ENCODE measurements at places on chromosomes 2 and 18.

GRCh38 chr18:75405351-75405750 is 22.2 kb downstream of the SMIM21 start:
- DNase-seq, result no peak

GRCh38 chr2:105809097-105809473 is 64.4 kb downstream of the NCK2 start:
- peak; percentile 47 for DNase-seq

DNA sequence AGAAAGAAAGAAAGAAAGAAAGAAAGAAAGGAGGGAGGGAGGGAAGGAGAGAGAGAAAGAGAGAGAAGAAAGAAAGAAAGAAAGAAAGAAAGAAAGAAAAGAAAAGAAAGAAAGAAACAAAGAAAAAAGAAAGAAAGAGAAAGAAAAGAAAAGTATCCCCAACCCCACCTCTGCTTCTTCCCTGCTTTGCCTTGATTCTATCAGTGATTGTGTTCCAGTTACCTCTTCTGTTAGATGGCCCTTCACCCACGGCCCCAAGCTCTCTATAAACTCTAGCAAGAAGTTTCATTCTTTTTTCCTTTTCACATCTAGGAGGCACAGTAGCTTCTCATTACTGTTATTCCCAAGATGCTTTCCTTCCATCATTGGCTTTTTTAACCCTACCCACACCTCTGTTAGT is 1097.5 kb upstream of the ZEB2 start:
- DNase-seq, result no peak

- no peak for DNase-seq
These were observed 20.9 kb downstream of the ERBB4 start for GRCh38 chr2:212517693-212518092.

GRCh38 chr2:182229297-182229696 is 197.5 kb downstream of the PDE1A start:
- no peak for DNase-seq

- DNase-seq, result no peak
These were observed 36.0 kb downstream of the KIF1A start for GRCh38 chr2:240783819-240784621.

- DNase-seq, result no peak
These were observed 679.2 kb downstream of the NYAP2 start for GRCh38 chr2:226078666-226079065.

GRCh38 chr2:30527411-30527810 is 80.4 kb downstream of the LCLAT1 start:
- no peak for DNase-seq

DNA sequence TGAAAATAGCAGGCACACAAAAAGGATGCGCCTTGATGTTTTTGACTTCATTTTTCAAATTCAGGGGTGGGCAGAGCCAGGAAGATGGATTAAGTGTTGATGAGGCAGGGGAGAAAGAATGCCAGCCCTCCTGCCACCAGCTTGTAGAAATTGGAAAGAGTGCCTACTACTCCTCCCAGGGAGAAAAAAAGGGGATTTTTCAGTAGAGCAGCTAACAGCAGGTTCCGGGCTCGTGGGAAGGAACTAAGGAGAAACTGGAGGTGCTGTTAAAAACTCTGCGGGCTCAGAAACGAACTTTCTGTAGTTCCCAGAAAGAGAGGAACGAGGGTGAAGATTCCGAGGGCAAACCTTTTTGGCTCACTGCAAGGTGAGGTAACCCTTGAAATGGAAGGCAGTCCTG is 100.1 kb upstream of the MCFD2 start:
- DNase-seq, result no peak

DNA sequence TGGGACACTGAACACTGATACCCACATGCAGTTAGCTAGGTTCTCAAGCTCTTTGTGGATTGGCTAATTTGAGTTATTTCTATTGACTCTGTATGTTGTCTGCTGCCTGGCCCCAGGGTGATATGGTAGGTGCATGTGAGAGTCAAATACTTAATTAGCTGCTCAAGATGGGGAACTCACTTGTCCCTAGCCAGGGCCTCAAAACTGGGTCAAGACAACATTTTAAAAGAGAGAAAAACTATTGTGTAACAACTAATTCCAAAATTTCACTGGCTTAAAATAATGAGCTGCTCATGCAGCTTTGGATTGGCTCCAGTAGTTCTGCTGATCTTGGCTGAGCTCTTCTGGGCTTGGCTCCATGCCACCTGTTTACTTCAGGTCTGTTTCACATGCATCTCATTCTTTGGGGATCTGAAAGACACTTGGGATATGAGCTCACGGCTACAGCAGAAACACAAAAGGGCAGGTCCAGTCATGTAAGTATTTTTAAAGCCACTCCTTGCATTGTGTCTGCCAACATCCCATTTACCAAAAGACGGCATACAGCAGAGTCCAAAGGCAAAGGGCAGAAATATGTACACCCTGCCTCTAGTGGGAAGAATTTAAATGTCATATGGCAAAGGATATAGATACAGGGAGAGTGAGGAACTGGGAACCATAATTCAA is 716.8 kb downstream of the SUCLG1 start:
- DNase-seq, result no peak

DNA sequence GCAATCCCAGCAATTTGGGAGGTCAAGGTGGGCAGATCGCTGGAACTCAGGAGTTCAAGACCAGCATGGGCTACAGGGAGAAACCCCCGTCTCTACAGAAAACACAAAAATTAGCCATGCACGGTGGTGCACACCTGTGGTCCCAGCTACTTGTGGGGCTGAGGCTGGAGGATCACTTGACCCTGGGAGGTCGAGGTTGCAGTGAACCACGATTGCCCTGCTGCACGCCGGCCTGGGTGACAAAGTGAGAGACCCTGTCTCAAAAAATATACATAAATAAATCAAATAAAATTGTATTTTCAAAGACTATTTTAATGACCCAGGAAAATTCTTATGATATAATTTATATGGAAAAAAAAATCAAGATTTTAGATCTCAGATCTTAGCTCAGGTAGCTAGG is 191.5 kb downstream of the ZFP36L2 start:
- DNase-seq, result no peak

DNA sequence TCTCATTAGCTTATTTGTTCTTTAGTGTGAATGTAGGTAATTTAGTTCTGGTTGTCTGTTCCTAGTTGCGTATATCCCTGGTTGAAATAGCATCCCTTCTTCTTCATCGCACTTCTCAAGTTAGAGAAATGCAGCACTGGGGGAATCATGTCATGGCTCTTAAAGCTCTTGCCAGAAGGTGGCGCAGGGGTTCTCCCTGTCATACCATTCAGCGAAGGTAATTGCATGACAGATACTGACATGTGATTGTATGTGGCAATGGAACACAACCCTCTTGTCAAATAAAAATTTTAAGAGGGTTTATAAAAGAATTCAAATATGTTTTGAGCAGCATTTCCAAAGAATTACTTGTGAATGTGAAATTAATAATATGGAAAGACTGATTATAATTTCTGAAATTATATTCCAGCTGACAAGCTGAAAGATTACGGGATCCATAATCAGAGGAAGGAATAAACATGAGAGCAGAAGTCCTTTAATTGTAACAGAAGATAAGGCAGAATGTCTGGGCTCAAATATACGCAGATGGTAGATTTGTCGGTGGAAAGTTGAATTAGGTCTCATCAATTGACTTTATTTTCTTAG is 411.7 kb downstream of the DSEL start:
- no peak for DNase-seq

DNA sequence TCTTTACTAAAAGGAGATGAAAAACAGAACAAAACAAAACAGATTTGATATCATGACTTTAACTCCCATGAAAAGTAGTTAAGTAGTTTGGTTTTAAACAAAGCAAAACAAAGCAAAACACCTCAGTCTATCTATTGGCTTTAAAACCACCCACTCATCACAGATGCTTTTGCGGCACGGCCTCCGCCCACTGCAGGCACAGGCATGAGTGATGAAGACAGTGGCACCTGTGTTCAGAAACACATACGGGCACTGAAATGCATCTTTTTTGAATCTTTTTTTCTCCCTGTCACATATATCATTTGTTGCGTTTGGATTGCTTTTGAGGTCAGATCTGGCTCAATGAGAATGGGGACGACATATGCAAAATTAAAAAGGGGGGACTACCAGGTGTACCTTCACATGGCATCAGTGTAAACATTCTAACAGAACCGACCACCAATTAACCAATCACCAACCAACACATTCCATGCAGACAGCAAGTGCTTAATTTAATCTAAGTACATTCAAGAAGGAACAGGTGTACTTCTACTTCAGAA is 147.4 kb upstream of the REV1 start:
- DNase-seq, result no peak

Measured in stimulated activated CD4-positive, alpha-beta T cell treated with anti-CD3 and anti-CD28 coated beads, Interleukin-4, amount 100 ng/mL, for 4 hours (primary cell).